Osteoblast (primary cell): ENCODE measurements at places on chromosomes 2 and 18. TPM values are rescaled to one million over a fixed set of nuclear protein-coding genes. Genes with fewer than 3 reads are reported as not detected.

PLEK gene
- total RNA-seq, result 0.36 TPM in 1 of 2 replicates, not detected in the other

ACADL gene
- not detected in 2 replicates for total RNA-seq

GPR45 gene
- not detected in 2 replicates for total RNA-seq

UGT1A9 gene
- not detected in 2 replicates for total RNA-seq

SGPP2 gene
- total RNA-seq, result not detected in 2 replicates

DRC1 gene
- under 0.01 and 0.36 TPM in 2 replicates for total RNA-seq

DUSP19 gene
- total RNA-seq, result 2.4 and 2.9 TPM in 2 replicates

WNT6 gene
- not detected in 2 replicates for total RNA-seq

MARCHF4 gene
- 0.72 and 1.5 TPM in 2 replicates for total RNA-seq

AGXT gene
- not detected in 2 replicates for total RNA-seq

TMEFF2 gene
- total RNA-seq, result under 0.01 TPM in 2 replicates

FAM228B gene
- total RNA-seq, result 11.6 and 13.8 TPM in 2 replicates

HRH4 gene
- under 0.01 TPM in 2 replicates for total RNA-seq

C2orf66 gene
- under 0.01 and 0.36 TPM in 2 replicates for total RNA-seq

SERPINB3 gene
- not detected in 2 replicates for total RNA-seq

VIL1 gene
- under 0.01 TPM in 1 of 2 replicates, not detected in the other for total RNA-seq

OLA1 gene
- total RNA-seq, result 79.3 and 96.1 TPM in 2 replicates

STPG4 gene
- total RNA-seq, result 0.59 and 0.72 TPM in 2 replicates

UPP2 gene
- total RNA-seq, result not detected in 2 replicates

CAVIN2 gene
- total RNA-seq, result 1.2 and 1.8 TPM in 2 replicates
